ENCODE measurements at places on chromosomes 12 and 14. TPM values are rescaled to one million over a fixed set of nuclear protein-coding genes. Genes with fewer than 3 reads are reported as not detected.

DNA sequence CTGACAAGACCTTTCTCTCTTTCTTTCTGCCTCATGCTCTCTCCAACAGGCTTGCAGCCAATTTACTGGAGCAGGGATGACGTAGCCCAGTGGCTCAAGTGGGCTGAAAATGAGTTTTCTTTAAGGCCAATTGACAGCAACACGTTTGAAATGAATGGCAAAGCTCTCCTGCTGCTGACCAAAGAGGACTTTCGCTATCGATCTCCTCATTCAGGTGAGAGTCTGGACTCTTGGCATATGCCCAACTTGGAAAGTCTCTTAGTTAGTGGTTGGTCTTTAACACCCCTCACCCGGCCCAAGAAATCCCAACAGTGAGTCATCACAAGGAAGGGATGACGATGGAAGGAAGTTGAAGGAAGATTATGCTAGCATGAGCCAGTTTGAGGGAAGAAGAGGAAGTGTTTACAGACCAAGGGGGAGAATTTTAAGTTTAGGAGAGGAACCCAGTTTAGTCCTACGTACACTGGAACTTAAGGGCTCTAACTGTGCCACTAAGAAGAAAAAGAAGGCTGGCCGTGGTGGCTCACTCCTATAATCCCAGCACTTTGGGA, 189.7 kb downstream of the ETV6 start:
- no peak for DNase-seq

- no peak for DNase-seq
Observed at GRCh38 chr12:100265732-100266584, 921 bp downstream of the DEPDC4 start.

GRCh38 chr12:124915239-124916236, 1.1 kb upstream of the UBC start:
- no peak for DNase-seq

Gene NTF3
- total RNA-seq = not detected
